ENCODE measurements at places on chromosomes 16 and 17. TPM values are rescaled to one million over a fixed set of nuclear protein-coding genes. Genes with fewer than 3 reads are reported as not detected.

Gene CHST5
- polyA plus RNA-seq, result not detected

Gene AIPL1
- not detected for polyA plus RNA-seq

Gene GAS2L2
- polyA plus RNA-seq, result not detected

Gene LDAF1
- 30.5 TPM for polyA plus RNA-seq

Gene TUBG1
- 7.2 TPM for polyA plus RNA-seq

Gene KRT32
- polyA plus RNA-seq, result not detected

Gene CRYM
- not detected for polyA plus RNA-seq

Gene DUXB
- not detected for polyA plus RNA-seq

Gene OR1F1
- not detected for polyA plus RNA-seq

Gene FASN
- 0.79 TPM for polyA plus RNA-seq

Gene KIF22
- 58.4 TPM for polyA plus RNA-seq

Gene RAP1GAP2
- 4.5 TPM for polyA plus RNA-seq

Gene RNF166
- 63.6 TPM for polyA plus RNA-seq

Gene GSDMA
- polyA plus RNA-seq, result 2.8 TPM

Gene TMEM88
- not detected for polyA plus RNA-seq

Gene NFAT5
- polyA plus RNA-seq, result 12.0 TPM

Gene SCGB1C2
- not detected for polyA plus RNA-seq

Gene RGS11
- not detected for polyA plus RNA-seq

Gene FBXW10
- not detected for polyA plus RNA-seq

Measured in CD4-positive, CD25-positive, alpha-beta regulatory T cell (primary cell).